ENCODE measurements at places on chromosomes 1 and 21.

DNA sequence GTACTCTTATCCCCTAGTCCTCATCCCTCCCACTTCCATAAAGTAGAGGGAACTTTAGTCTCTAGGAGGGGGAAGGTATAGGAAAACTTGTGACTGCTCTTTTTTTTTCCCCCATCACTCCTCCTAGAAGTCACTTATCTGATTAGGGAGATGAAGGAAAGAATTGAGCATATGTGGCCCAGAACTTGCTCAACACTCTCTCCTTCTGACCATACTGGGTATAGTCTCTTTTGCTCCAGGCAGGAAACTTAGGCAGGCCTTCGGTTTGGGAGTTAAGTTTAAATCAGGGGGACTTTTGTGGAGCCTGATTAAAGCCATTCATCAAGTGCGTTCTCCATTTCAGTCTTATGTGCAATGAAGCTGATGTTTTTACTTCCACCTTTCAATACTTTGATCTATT, 5.8 kb downstream of the UBE2U start:
- DNase-seq, result no peak

- no peak for DNase-seq
These were observed 99.9 kb downstream of the WDR4 start for GRCh38 chr21:42779431-42779861.

DNA sequence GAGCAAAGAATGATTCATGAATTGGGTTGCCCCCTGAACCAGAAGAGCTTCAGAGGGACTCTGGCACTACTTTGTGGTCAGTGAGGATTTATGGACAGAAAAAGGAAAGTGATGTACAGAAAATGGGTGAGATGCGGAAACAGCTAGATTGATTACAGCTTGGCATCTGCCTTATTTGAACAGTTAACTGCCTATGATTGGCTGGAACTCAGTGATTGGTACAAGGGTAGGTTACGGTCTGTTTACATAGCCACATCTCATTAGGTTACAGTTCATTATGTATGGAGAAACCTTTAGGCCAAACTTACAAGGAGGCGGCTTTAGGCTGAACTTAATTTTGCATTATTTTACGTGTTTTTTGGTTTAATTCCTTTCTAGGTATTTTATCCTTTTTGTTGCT, 29.0 kb upstream of the RHOU start:
- DNase-seq, result no peak

DNA sequence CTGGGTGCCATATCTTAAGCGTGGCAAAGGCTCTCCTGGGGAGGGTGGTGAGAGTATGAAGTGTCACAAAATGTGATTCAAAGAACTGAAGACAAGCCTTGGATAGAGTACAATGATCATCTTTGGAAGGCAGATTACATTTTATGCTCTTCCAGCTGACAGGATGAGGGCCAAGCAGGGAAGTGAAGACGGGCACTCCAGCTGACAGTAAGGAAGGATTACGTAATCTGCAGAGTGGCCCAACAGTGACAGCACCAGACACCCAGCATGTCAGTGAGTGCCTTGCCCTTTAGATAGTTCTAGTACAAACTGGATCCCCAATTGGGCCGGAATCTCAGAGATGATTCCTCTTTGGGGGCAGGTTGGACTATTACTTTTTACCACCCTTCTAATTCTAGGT, 52.7 kb downstream of the UBE2T start:
- DNase-seq, result no peak

GRCh38 chr1:31798433-31799195, 17.2 kb downstream of the SPOCD1 start:
- DNase-seq, result no peak

- no peak for DNase-seq
These were observed 46.2 kb downstream of the GPR3 start for GRCh38 chr1:27438621-27439061.

DNA sequence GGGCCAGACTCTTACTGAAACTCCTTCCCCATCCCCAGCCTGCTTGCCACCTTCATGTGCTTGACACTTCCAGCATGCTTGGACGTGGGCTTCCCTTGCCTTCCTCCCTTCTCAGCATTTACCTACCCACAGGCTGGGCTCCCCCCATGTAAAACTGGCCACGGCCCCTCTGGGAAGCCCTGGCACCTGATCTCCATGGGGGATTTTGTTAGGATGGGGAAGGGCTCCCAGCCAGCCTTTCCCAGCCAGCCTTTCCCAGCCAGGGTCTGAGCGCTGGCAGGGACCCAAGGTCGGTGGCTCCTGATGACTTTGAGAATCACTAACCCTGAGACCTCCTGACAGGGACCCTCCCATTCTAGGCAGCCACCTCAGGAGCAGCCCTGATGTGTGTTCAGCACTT, 6.7 kb downstream of the ALX3 start:
- DNase-seq, result no peak

DNA sequence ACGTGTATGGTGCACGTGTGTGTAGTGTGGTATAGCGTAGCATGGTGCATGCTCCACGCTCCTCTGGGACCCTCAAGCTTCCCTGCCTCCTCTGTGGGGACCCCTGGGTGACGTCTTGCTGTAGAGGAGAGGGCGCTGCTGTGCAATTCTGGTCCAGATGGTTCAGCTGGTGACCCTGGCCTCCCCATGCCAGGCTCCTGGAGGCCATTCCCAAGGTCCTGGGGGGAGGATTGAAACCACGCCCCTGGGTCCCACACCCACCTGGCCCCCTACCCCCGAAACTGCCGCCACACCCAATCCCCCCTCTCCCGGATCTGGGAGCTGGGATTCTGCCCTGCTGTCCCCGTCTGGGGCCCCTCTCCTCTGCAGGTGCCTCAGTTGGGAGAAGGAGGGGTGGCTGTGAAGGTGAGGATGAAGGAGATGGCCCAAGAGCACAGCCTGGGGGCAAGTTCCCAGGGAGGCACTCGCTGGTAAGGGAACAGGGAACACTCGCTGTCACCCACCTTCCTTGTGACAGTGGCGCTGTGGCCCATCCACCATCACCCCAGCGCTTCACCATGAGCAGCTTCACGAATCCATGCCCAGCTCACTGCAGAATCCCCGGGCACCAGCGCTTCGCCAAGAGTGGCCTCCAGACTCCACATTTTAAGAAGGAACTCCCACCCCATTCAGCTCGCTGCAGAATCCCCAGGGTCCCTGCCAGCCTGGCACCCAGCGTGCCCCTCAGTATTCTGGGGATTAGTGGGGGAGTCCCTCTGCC, 38.0 kb downstream of the WDR4 start:
- no peak for DNase-seq

- no peak for DNase-seq
These were observed 57.0 kb upstream of the RAVER2 start for GRCh38 chr1:64687725-64688327.

- DNase-seq, result no peak
These were observed 22.5 kb upstream of the PTGFRN start for GRCh38 chr1:116887212-116887611.

GRCh38 chr1:169526120-169526832, 40.5 kb upstream of the SLC19A2 start:
- no peak for DNase-seq

DNA sequence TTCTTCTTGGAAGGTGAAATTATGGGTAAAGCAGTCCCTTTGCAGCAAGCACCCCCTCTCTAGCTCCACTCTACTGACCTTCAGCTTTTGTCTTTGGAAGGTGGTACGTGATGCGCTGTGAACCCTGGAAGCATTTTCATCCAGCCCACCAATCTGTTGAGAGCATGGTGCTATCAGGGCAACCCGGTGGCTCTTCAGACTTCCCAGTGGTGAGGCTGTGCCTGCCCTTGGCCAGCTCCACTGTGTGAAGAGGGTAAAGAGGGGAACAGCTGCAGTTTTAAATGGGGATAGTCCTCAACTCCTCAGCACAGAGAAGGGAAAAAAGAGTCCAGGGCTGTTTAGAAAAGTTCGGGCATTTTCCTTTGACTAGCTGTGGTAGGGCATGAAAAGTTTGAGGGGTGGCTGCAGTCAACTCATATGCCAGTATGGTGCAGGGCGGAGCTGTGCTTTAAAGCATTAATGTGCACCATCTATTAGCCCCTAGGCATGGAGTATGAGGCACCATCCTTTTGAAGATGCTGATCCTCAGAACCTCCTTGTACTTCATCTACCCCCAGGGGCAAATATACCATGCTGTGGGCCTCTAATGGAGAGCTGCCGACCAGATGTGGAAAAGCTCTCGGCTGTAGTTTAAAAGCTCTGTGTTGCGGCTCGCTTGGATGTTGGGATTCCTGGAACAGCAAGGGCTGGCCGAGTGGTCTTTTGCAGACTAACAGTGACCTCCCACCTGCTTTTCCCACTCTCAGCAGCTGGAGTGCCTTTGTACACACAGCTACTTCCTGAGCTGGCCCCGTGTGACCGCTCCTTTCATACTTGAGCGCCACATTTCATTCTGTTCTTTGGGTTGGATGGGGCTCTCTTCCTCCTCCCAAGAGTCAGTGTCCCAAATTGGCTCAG, 123.0 kb downstream of the PEX14 start:
- no peak for DNase-seq

- DNase-seq, result no peak
These were observed 160.1 kb downstream of the FASLG start for GRCh38 chr1:172818841-172819527.

DNA sequence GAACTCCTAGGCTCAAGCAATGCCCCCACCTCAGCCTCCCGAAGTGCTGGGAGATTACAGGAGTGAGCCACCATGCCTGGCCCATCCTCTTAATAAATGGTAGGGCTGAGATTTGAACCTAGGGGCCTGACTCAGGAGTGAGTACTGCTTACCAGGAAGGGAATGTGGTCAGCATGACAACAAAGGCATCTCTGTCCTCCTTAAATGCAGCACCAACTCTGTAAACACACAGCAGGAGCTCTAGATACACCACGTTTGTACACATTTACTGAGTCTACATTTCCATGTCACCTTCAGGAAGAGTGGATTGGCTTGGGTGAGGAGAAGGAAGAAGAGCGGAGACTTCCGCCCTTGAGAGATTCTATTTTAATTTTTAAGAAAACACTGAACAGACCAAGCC, 38.5 kb downstream of the HIVEP3 start:
- DNase-seq, result no peak

- DNase-seq, result no peak
These were observed 75.2 kb downstream of the BEND5 start for GRCh38 chr1:48701445-48701844.

DNA sequence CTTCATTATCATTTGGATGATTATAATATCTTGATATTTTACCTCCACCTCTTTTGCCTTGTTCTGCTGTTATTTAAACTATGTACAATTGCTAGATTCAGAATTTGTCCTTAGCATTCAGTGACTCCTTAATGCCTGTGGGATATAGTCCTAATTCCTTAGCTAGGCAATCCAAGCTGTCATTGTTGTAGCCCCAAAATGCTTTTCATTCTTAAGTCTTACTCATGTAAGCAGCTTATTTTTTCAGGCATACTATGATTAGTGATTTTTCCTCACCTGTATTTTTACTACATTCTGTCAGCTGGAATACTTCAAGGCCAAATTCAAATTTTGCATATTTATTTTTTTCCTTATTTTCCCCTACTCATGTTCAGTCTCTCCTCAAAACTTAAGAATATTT, 13.4 kb downstream of the PKN2 start:
- no peak for DNase-seq

- no peak for DNase-seq
These were observed 157.4 kb downstream of the SIPA1L2 start for GRCh38 chr1:232472485-232473041.

GRCh38 chr1:199109160-199109559, 470.3 kb downstream of the PTPRC start:
- no peak for DNase-seq

DNA sequence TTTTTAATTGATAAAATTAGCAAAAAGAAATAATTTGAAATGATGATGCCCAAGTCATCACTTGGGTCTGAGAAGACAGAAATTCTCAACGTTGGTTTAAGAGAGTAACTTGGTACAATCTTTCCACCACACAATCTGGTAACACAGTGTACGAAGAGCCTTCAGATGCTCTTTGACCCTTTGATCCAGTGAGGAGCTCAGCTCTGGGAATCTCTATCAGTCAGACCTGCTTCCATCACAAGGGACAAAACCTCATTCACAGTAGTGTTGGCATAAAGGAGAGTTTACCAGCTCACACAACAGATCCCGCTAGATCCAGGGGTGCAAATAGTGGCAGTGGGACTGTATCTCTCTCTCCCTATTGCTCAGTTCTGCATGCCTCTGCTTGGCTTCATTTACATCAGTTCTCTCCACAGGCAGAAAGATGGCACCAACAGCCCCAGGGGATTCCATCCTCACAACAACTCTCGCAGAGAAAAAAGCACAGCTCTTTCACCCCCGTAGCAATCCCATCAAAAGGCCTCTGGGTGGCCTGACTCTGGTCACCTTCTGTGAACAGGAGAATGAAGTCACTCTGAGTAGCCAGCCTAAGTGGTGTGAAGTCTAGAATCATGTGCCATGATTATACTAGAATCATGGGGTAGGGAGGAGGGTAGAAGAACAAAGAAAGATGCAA, 119.7 kb downstream of the ZNF281 start:
- no peak for DNase-seq

DNA sequence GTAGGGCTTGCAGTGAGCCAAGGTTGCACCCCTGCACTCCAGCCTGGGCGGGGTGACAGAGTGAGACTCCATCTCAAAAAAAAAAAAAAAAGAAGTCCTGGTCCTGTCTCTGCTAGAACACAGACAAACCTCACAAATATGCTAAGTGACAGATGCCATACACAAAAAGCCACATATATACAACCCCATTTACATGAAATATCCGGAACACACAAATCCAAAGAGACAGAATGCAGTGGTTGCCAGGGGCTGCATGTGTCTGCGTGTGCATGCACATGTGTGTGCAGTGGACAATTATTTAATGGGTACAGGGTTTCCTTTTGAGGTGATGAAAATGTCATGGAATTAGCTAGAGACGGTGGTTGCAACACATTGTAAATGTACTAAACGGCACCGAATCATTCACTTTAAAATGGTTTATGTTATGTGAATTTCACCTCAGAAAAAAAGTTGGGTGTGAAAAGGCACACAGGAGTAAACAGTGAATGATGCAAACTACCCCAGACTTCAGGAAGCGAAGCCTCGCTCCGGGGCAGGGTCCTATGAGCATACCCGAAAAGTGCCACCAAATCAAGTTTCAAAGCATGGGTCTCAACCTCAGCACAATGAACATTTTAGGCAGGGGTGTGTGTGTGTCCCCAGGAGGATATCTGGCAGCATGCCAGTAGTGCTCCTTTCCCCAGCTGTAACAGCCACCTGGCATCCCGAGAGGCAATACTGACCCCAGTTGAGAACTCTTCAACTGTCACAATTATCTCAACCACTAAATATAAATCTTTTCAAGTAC, 48.3 kb downstream of the GNB1 start:
- no peak for DNase-seq

Data from effector CD8-positive, alpha-beta T cell (primary cell).